Heart left ventricle (tissue), 16 donors: ENCODE measurements at places on chromosomes 6 and 20. TPM values are rescaled to one million over a fixed set of nuclear protein-coding genes. Genes with fewer than 3 reads are reported as not detected.

DNA sequence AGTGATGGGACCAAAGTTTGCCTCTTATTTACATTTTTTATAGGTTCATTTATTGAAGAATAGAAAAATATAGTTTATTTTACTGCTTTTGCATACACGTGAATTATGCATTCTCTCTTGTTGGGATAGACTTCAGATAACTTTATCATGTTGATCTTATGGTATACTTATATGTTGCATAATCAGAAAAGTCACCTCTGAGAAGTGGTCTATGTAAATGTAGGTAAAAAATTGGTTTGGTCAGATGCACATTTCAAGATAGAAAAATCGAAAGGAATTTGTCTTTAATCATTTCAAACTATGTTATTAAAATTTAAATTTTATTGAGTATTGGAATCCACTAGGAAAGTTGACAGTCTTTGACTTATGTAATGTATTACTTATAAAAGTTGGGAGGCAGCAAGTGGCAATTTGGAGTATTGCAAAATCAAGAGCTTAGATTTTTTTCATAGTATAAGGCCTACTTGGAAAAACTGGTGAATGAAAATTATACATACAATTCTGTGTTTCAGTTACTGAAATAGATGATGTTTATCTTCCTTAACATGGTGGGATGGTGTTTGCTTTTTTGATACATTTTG lies 2.4 kb downstream of the PHF3 start:
- DNase-seq: no peak
- no peaks in the 10 kb centered on the region for H3K36me3 ChIP-seq
- no peak overlapping the region for H3K27ac ChIP-seq
- no peaks in the 10 kb centered on the region for H3K27me3 ChIP-seq
- H3K4me1 ChIP-seq: peaks cover 25% of the 10 kb centered on the region
- H3K4me3 ChIP-seq: peak overlapping the region; percentile 89

- H3K4me1 ChIP-seq: peaks cover 13% of the 10 kb centered on the region
- DNase-seq: no peak
- no peak overlapping the region for H3K4me3 ChIP-seq
- H3K36me3 ChIP-seq: no peaks in the 10 kb centered on the region
Measured at GRCh38 chr6:8074213-8074612, 10.0 kb upstream of the BLOC1S5 start.

The TRIM40 gene
- polyA plus RNA-seq: not detected

The KCNK17 gene
- 0.06 TPM for polyA plus RNA-seq

DNA sequence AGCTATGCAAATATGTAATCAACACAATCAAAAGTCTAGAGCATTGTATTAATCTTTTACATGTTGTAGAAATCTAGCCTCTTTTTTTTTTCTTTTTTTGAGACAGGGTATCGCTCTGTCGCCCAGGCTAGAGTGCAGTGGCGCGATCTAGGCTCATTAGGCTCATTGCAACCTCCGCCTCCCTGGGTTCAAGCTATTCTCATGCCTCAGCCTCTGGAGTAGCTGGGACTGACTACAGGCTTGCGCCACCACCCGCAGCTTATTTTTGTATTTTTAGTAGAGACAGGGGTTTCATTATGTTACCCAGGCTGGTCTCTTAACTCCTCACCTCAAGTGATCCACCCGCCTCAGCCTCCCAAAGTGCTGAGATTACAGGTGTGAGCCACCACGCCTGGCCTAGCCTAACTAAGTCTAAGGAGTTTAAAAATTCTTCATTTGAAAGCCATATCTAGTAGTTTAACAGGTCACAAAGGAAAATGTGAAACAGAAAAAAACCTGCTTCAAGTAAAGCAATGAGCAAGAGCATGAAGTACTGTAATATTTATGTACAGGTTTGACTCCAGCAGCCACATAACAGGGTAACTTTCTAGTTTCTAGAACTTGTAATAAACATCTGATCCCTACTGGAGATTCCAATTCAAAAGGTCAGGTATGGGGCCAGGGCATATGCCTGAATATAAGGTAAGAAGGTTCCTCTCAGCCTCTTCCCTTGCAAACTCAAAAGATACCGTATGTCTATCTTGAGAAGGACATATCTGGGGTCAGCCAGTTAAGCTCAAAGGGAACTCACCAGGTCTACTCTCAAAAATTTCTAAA lies 4.4 kb downstream of the CPNE1 start:
- H3K36me3 ChIP-seq: no peaks in the 10 kb centered on the region
- peaks cover 67% of the 10 kb centered on the region for H3K4me1 ChIP-seq
- DNase-seq: no peak
- no peaks in the 10 kb centered on the region for H3K27me3 ChIP-seq
- H3K27ac ChIP-seq: no peak overlapping the region

The TINAG gene
- 0.15 TPM for polyA plus RNA-seq

DNA sequence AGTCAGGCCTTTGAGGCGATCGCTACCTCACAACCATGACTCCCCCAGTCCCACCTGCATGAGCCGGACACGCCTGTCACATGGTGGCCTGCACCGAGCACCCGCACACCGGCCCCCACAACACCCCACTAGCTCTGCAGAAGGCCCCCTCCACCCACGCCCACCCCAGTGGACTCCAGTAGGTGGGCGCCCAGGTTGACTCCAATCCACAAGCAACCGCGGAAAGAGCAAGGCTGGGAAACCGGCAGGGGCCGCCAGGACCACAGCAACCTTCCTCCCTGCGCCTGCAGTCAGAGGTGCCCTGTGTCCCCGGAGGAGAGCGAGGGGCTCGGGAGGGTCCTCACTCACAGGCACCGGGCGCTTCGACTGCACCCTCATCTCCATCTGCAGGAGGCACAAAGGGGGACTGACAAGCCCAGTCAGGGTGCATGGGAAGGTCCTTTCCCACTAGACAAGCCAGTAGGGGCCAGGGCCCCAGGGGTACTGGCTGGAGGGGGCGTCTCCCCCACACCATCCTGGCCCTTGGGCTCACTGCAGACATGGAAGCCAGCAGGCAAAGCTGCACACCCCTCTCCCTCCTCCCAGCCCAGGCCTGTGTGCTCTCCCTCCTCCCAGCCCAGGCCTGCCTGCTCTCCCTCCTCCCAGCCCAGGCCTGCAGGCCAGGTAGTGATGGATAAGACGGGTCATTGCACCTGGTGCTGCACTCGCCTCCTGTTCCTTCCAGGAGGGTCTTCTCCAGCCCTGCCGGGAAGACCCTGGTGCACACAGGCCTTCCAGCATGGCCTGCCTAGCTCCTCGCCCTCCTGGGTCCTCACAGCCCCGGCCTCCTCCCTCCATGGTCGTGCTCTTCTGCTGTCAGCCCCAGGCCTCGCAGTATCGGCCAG lies 137.2 kb downstream of the DLL1 start:
- H3K4me3 ChIP-seq: no peak overlapping the region
- no peaks in the 10 kb centered on the region for H3K27me3 ChIP-seq
- peaks cover 19% of the 10 kb centered on the region for H3K4me1 ChIP-seq
- H3K27ac ChIP-seq: peak overlapping the region; percentile 86
- no peaks in the 10 kb centered on the region for H3K36me3 ChIP-seq

The RIPPLY2 gene
- not detected for polyA plus RNA-seq

The SLC35F1 gene
- polyA plus RNA-seq: 5.0 TPM

- peaks cover 2% of the 10 kb centered on the region for H3K27me3 ChIP-seq
- H3K36me3 ChIP-seq: no peaks in the 10 kb centered on the region
- H3K4me1 ChIP-seq: no peaks in the 10 kb centered on the region
- no peak overlapping the region for H3K27ac ChIP-seq
Measured at GRCh38 chr20:45105317-45105716, 4.4 kb upstream of the KCNS1 start.

The MOCS3 gene
- 1.2 TPM for polyA plus RNA-seq

- no peak overlapping the region for H3K27ac ChIP-seq
- no peak for DNase-seq
- no peaks in the 10 kb centered on the region for H3K27me3 ChIP-seq
- no peaks in the 10 kb centered on the region for H3K4me1 ChIP-seq
Measured at GRCh38 chr20:4720977-4721349, 746 bp upstream of the PRND start.

DNA sequence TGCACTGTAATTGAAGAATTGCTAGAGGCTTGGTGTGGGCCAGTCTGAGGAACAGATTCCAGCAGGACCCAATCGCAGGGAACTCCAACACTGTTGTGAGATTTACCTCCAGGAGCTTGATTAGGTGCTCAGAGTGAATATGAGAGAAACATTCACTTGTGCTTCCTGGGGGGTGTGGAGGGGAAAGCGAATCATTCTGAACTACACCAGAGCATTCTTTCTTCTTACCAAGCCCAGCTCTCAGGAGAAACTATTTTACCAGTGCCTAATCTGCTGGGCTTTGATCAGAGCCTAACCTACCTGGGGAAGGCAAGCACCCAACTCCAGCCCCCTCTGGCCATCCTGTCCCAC lies 7.4 kb upstream of the SIRPB1 start:
- no peak overlapping the region for H3K4me3 ChIP-seq
- H3K36me3 ChIP-seq: no peaks in the 10 kb centered on the region
- H3K27ac ChIP-seq: no peak overlapping the region
- peaks cover 9% of the 10 kb centered on the region for H3K27me3 ChIP-seq

DNA sequence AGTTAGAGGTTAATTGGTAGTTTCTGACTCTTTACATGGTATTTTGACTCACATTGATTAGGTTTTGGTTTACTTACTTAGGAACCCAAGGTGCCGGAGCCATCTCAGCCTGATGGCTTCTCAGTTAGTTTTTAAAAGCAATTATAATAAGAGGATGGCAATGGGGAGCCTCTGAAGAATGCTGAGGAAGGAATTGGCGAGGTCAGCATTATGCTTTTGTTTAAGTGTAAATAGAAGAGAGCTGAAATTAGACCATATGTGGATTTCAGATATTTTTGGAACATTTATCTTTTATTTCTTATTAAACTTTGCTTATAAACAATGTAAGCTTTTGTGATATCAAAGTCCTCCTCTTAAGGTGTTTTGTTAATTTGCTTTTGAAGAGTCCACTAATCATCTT lies 77.8 kb downstream of the PLCB4 start:
- H3K36me3 ChIP-seq: no peaks in the 10 kb centered on the region
- H3K27ac ChIP-seq: no peak overlapping the region
- H3K4me1 ChIP-seq: peaks cover 56% of the 10 kb centered on the region
- no peak for DNase-seq
- H3K4me3 ChIP-seq: no peak overlapping the region

- H3K4me1 ChIP-seq: peaks cover 60% of the 10 kb centered on the region
- DNase-seq: peak; percentile 53
- H3K27me3 ChIP-seq: no peaks in the 10 kb centered on the region
- peaks cover 88% of the 10 kb centered on the region for H3K36me3 ChIP-seq
Measured at GRCh38 chr6:56510984-56511531, 131.6 kb downstream of the DST start.
